Putamen (tissue), 1 donor: ENCODE measurements at places on chromosomes 7 and 10.

DNA sequence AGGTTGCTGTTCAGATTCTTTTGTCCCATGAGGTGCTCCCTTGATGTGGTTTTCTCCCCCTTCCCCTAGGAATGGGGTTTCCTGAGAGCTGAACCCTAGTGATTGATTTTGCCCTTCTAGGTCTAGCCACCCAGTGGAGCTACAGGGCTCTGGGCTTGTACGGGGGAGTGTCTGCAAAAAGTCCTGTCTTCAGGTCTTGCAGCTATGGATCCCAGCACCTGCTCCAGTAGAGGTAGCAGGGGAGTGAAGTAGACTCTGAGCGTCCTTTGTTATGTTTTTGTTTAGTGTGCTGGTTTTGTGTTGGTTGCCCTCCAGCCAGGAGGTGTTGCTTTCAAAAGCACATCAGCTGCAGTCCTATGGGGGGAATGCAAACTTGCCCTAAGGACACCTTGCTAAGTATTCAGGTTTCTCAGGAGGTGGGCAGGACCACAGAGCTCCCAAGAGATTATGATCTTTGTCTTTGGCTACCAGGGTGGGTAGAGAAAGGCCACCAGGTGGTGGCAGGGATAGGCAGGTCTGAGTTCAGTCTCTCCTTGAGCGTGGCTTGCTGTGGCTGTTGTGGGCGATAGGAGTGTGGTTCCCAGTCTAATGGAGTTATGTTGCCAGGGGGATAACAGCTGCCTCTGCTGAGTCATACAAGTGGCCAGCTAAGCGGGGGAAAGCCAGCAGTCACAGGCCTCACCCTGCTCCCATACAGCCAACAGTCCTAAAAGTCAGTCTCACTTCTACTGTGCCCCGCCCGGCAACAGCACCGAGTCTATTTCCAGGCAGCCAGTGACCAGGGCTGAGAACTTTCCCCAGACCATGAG is 92.4 kb upstream of the JCAD start:
- no peak for DNase-seq

- no peak for DNase-seq
Observed at GRCh38 chr7:141444961-141445360, 106.2 kb upstream of the AGK start.

- peak; percentile 47 for DNase-seq
Observed at GRCh38 chr7:105723572-105723971, 142.3 kb upstream of the EFCAB10 start.

GRCh38 chr10:113997428-113997827 is 46.2 kb upstream of the ADRB1 start:
- DNase-seq: no peak

DNA sequence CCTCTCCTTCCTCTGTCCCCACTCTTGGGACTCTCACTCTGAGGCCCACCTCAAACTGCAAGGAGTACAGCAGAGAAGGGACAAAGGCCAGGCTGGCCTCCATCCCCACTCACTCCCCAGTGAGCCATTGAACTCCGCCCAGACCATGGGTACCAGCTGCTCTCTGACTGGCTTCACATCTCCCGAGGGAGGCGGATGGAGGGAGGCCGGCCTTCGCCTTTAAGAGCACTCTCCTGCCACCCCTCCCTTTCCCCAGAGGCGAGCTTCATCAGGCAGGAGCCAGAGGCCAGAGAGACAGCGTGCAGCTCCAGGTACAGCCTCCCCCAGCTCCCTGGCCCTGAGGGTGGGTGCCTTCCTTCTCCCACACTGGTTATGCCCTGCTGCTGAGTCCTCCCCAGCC is 1.8 kb upstream of the LDB3 start:
- DNase-seq: peak; percentile 79

GRCh38 chr10:108783897-108784296 is 1139.4 kb downstream of the XPNPEP1 start:
- DNase-seq: no peak

DNA sequence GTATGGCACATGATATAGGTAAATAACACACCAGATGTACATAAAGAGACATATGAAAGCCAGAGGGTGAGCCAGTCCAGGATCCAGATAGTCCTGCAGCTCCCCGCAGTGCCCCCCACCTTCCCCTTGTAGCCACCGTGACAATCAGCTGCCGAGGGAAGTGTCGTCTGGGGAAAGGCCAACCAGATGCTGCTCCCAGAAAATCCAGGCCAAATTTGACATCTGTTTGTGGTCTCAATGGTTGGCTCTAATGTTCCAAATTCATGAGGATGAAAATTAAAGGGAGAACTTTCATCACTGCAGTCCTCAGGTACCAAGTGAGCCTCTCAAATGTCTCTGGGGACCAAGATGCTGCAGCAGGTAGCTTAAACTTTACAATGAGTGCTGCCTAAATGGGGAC is 210.3 kb downstream of the PTEN start:
- DNase-seq: no peak

- no peak for DNase-seq
Observed at GRCh38 chr10:127193125-127193524, 3.3 kb downstream of the INSYN2A start.
